Hindlimb muscle (tissue), 1 donor: ENCODE measurements at places on chromosomes 6 and 20.

- no peak for DNase-seq
These were observed 70.2 kb downstream of the CDH4 start for GRCh38 chr20:61322151-61322865.

DNA sequence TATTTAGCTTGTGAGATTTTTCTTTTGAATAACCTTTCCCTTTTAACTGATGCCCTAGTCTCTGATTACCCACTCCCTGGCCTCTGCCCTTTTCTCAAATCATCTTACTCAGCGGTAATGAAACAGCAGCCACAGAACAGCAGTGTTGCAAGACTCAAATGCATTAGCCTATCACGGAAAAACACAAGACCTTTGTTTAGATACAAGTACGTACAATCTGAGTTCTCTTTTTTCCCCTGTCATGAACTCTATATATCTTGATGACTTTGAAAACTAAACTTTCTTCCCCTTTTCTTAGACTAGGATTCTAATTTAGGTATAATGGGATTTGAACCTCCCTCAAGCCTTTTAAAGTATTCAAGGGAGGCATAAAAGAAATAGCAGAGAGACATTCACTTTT is 1034.9 kb downstream of the EYS start:
- DNase-seq = peak; percentile 14

DNA sequence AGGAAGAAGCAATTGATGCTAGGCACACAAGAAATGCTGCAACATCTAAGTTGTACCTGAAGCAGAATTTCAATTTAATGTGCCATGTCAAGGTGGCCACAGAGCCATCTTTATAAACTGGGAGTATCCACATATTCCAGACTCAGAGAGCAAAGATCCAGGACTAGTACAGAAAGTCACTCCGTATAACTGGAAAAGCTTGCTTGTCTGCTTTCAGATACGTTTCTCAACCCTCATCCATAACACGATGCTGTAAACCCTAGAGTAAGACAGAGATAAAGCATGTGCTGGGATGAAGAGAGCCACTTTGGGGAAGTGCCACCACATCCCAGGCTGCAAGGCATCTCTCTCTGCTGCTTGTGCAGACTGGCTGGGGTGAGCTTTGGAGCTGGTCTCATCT is 134.7 kb downstream of the PACRG start:
- no peak for DNase-seq

DNA sequence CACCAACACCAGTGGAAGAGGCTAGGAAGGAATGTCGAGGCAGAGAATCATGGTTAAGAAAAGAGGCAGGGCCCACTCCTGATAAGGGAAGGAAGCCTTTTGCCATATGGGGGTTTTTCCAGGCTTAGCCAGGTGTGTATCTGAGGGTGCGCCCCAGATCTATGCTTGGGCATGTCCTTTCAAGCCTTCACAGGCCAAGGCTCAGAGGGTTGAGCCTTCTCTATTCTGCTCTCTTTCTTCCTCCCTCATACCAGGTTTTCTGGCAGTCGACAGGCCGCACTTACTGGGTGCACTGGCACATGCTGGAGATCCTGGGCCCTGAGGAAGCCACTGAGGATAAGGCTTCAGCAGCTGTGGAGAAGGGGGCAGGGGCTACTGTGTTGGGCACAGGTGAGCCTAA is 4.7 kb downstream of the CUL9 start:
- no peak for DNase-seq

DNA sequence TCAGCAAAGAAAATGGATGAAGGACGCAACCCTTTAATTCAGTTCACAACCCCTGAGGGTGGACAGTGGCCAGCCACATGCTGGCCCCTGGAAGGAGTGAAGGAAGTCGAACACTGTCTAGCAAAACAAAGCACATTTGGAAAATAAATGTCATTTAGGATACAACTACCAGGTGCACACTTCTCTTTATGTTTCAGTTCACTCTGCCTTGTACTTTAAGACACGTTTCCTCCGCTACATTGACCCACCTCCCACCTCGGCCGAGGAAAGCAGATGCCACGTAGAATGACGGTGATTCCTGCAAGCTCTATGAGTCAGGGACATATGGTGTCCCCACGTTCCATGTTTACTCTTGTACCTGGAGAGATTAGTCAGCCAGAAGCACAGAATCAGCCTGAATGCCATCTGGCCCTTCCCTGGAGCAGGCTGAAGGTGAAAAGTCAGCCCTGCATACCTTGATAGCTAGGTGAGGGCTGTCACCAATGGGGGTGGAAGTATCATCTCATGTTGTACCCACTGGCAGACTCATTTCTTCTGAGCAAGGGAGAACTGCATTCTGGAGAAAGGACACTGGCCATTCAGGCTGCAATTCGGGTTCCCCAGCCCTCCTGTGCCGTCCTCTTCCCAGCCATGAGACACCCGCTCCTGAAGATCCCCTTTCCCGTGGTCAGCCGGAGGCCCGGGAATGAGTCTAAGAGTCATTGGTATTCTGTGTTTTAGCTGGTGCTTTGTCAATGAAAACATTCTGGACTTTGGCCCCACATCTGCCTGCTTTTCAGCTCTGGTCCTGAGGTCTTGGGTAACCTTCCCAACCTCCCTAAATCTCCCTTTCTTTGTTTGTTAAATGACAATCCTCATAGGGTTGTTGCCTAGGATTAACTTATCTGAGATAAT is 60.6 kb downstream of the FOXA2 start:
- DNase-seq = no peak

DNA sequence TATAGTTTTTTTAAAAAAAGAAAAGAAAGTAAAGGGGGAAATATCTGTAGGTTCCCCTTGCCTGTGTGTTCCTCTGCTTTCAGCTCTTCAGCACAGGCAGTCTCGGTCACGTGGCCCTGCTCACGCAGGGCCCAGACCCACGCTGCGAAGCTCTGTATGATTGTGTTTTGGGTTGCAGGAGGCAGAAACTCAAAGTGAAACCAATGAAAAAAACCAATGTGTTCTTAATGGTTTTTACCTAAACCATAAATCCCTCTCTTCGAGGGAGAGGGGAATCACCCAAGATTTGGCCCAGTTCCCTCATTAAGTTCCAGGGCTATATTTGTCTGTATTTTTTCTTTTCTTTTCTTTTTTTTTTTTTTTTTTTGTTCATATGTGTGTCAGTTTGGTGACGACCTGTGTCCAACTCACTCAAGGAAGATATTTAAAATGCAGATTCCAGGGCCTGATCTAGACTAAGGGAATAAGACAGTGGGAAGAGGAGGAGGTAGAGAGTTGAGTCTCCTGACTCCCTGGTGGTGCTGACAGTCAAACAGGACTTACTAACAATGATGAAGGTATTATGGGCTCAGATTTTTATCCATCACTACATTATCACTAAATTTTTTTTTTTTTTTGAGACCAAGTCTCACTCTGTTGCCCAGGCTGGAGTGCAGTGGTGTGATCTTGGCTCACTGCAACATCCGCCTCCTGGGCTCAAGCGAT is 33.8 kb upstream of the RREB1 start:
- no peak for DNase-seq

DNA sequence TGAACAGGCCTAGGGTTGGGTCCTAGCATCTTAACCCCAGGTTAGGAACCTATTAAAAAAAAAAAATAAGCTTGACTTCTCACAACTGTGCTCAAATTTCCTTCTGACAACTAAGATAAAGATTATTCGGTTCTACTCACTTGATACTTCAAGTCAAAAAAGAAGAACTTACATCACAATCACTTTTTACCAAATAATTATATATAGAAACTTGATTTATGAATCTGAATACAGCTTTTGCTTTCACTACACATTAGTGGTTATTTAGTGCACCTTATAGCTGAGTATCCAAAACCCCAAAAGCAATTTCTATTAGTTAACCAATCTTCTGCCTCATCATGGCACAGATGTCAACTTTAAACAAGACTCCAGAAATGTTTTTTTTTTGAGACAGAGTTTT is 119.0 kb upstream of the DST start:
- no peak for DNase-seq

DNA sequence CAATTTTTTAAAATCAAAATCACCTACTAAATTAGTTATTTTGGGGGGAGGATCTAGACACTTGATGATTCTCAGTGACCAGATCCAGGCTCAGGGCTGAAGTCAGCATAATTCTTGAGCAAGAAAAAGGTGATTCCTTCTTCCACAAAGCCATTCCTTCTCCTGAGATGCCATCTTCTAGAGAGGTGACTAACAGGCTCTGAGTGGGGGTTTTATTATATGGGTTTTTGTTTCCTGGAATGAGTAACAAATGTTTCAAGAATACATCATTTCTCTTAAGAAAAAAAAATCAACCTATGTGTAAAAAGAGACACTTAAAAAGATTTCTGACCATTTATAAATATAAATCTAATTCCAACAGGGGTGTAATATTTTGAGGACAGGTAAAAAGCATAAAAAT is 154.3 kb downstream of the NFATC2 start:
- DNase-seq = no peak

DNA sequence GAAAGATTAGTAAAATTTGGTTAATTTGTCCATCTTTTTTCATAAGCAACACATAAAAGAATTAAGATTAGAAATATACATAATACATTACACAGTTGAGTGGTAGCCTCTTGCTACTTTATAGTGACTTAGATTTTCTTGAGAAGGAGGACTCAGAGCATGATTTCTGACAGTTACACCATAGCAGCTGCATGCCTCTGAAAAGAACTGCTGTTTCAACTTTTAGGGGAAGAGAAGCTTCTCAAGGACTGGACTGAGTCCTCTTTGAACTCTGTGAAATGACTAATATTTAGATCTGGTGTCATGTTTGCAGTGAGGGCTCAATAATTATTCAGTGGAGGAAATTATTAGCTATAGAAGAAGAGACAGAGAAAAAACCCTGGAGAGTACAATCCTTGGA is 272.5 kb downstream of the BTBD9 start:
- DNase-seq = no peak

GRCh38 chr20:18032977-18033892 is 24.5 kb downstream of the OVOL2 start:
- DNase-seq = no peak

DNA sequence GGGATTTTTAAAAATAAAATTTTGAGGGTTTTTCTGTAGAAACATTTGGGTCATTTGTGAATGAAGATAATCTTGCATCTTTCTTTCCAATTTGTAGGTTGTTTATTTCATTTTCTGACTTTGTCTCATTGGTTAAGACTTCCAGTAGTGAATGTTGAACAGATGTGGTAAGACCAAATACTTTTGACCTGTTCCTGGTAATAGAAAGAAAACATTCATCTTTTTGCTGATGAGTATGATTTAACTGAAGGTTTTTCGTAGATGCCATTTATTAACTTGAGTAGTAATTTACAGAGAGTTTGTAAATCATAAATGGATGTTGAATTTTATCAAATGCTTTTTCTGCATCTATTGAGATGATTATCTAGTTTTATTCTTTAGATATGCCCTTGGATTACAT is 416.1 kb upstream of the CITED2 start:
- DNase-seq = no peak

- no peak for DNase-seq
These were observed 149.8 kb downstream of the EYS start for GRCh38 chr6:65557224-65557623.

- peak; percentile 6 for DNase-seq
These were observed 57.2 kb upstream of the GGTLC1 start for GRCh38 chr20:24045621-24046318.

DNA sequence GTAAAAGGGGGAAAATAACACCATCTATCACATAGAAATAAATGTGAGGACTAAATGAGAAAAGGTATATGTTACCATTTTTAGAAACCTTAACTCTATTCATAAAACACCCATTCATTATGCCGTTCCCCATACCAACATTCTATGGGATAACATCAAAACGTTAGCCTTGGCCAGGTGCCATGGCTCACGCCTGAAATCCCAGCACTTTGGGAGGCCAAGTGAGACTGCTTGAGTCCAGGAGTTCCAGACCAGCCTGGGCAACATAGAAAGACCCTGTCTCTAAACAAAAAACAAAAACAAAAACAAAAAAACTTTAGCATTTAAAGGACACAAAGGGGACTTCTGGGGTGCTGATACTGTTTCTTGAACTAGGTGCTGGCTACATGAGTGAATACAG is 1.3 kb downstream of the PIGU start:
- DNase-seq = no peak

DNA sequence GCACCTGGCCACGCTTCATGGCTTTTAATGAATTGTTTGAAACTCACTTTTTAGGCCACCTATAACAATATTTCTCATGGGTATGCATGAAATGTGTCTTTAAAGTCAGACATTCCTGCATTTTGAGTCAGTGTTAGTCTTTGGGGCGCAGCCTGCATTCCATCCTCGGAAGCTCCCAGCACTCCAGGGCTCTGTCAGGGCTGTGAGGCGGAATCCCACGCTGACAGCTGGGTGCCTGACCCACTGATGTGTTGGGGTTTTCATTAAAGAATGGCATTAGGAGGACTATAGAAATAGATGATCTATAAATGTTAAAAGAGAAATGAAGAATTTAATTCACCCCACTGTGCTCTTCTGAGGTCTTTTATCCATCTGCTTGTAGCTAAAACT is 16.2 kb upstream of the CLDN20 start:
- no peak for DNase-seq

- no peak for DNase-seq
These were observed 10.6 kb downstream of the NOL4L start for GRCh38 chr20:32574296-32575226.
